Left cardiac atrium (tissue), 4 donors: ENCODE measurements at places on chromosomes 13 and 19. TPM values are rescaled to one million over a fixed set of nuclear protein-coding genes. Genes with fewer than 3 reads are reported as not detected.

GRCh38 chr19:35429698-35430408 lies 18.2 kb upstream of the FFAR2 start:
- no peak for DNase-seq

DNA sequence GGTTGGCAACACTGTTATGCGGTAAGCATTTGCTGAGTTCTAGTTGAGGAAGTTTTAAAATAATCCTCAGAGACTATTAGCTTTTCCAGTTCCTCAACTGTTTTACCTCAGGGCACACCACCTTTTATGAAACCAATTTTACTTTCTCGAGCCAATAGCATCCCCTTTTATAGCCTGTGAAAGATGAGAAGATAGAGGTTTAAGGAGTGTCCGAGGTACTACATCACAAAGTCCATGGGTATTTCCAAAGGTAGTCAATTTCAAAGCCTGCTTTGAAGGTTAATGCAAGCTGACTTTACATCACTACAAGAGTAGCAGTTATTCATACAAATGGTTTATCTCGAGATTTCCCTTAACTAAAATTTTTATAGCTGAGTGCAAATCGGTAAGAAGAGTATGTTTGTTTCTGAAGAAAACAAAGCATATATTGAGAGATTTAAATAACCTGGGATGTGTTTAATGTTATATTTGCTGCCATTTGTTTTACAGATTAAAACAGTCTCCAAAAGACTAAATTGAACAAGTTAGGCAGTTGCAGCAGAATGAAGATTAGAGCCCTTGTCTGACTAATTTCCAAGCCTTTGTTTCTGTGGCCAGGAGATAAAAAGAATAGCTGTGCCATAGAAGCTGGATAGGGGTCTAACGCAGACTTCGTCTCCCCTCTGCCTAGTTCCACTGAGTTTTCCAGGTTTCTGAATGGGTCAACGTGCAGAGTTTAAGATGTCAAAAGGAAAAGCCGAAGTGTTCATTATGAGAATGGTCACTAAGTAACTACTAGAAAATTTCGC lies 74.7 kb upstream of the TRPC4 start:
- DNase-seq, result no peak

GRCh38 chr19:45791744-45792469 lies 738 bp downstream of the DMWD start:
- DNase-seq, result no peak

The FBXO17 gene
- 7.8 TPM for total RNA-seq

The SULT2A1 gene
- not detected for total RNA-seq

- no peak for DNase-seq
These were observed 147.5 kb downstream of the USP12 start for GRCh38 chr13:27024074-27024461.

The ZSCAN4 gene
- total RNA-seq, result not detected

The PSG3 gene
- not detected for total RNA-seq

- DNase-seq, result no peak
These were observed 68.4 kb downstream of the SPATA13 start for GRCh38 chr13:24228852-24229458.

GRCh38 chr13:110258876-110259631 lies 47.9 kb downstream of the COL4A1 start:
- no peak for DNase-seq

DNA sequence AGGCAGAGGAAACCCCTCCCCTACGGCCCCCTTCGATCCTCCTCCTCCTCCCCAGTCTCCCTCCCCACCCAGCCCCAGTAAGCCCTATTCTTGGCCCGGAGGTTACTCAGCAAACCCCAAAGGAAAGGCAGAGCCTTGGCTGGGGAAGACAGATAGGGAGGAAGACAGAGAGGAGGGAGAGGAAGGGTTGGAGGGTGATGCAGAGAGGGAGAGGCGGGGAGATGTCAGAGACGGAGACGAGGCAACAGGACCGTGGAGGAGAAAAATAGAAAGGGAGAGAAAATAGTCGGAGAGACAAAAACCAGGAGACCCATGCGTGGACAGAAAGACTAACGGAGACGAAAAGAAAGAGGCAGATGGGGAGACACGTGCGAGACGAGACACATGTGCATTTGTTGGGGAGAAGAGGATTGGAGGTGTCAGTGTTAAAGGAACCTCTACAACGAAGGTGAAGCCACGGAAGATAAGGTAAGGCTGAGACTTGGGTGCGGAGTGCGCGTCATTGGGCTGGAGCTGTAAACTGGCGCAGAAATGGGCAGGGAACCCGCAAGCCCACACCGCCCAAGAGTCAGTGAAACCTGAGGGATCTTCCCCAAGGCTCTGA lies 2.9 kb downstream of the TGFB1 start:
- no peak for DNase-seq
